ENCODE measurements at places on chromosomes 12 and 14. TPM values are rescaled to one million over a fixed set of nuclear protein-coding genes. Genes with fewer than 3 reads are reported as not detected.

- no peak for DNase-seq
Measured at GRCh38 chr14:37013078-37013477, 159.3 kb downstream of the SLC25A21 start.

EML1 gene
- polyA plus RNA-seq = 11.8 TPM

ETNK1 gene
- polyA plus RNA-seq = 13.0 TPM

GRCh38 chr12:120453977-120454376, 7.7 kb downstream of the GATC start:
- no peak for DNase-seq

PTMS gene
- 241 TPM for polyA plus RNA-seq

RNF10 gene
- 98.8 TPM for polyA plus RNA-seq

C12orf54 gene
- not detected for polyA plus RNA-seq

SLC17A8 gene
- not detected for polyA plus RNA-seq
